ENCODE measurements at places on chromosomes 3 and 15.

GRCh38 chr15:85331655-85332285 is 48.6 kb upstream of the AKAP13 start:
- no peak for DNase-seq

DNA sequence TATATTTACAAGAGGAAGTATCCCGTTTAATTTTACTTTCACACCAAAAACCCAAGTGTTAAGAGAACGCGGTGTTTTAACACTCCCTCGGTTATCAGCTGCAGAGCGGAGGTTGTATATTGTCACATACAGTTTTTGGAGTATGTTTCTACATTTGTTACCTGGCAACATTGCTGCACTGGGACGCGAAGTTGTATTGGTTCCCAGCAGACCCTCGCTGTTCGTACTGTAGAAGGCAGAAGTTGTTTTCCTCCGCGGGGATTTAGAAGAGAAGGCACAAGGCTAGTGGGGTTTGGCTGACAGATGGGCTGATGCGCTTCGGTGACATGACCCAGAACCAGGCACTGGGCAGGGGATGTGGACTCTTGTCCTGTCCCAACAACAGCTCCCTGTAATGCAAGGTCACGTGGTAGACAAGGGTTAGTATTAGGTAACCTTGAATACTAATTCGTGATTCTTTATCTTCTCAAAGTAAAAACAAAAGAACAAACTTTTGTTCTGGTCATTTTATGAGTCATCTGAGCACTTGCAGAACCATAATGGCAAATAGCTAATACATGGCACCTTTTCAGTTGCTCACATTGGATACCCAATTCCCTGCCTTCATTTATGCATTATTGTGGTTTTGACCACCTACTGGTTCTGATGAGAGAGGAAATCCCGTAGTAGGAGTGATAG is 230.4 kb upstream of the BHLHE40 start:
- no peak for DNase-seq

DNA sequence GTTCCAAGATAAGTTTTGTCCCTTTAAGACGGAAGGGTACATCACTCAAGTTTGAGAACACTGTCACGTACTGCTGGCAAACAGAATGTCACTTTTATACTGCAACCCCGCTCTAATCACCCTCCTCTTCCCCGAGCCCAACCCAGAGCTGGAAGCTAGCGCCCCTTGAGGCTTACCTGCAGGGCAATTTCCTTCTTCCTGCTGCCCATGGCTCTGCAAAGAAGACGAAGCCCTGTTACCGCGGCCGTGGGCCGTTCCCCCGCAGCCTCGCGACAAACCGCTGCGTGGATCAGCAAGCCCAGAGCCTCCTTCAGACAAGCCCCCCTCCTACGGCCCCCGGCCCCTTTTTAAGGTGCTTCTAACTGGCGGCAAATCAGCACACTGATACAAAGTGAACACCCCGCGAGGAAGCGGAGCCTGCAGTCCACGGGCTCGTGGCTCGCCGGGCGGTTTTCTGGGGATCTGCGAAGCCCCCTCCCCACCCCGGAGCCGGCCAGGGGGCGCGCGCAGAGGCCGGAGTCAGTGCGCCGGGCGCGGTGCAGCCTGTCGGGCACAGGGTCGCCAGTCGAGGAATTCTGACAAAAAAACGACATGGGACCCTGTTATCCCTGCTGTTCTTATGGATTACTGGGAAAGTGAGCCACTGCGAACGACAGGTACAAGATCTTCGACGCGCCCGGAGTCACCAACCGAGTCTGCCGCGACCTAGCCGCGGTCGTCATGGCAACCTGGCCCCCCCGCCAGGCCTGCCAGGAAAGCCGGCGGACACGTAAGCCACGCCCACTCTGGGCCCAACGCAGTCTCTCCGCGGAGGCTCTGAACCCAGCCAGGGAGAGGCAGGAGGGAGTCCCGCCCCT is at the start of gene NME9:
NME9 (minus strand) TSS at position 725 of the 857 bp plus-strand sequence; CDS start at position 209, 516 bp downstream.
- peak; percentile 92 for DNase-seq

DNA sequence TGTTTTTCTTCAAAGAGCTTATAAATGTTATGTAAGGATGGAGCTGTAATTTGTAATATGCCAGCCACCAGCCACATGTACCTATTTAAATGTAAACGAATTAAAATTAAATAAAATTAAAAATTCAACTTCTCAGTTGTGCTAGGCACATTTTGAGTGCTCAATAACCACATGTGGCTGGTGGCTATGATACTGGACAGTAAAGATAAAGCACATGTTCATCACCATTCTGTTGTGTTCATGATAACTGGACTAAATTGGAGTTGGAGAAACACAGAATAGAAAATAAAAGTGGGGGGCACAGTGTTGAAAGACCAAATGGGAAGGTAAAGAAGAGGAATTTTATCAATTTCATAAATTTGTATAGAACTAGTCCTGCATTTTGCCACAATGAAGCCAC is 49.8 kb upstream of the DAZL start:
- DNase-seq: peak; percentile 29

GRCh38 chr3:178297199-178297598 is 239.0 kb upstream of the KCNMB2 start:
- DNase-seq: no peak

DNA sequence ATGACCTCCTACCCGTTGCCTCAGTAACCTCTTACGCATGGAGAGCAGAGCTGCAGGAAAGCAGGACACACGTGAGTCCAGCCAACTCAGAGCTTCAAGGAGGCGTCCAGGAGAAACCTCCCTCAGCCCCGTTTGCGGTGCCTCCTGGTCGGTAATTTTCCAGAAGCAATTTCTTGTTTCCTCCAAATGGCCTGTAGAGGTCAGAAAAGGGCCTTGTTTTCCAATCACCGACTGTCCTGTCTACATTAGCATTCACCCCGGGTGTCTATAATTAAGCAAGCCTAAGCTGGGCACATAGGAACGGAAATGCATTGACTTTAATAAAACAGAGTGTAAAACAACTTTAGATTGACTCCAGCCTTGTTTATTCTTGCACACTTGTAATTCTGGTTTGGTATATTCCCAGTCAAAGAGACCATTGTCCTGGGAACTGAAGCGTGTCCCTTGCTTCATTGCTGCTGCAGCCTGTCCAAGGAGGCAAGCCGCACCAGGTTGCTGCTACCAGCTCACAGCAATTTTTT is 836.2 kb downstream of the AGBL1 start:
- DNase-seq: peak; percentile 28

- DNase-seq: no peak
Measured at GRCh38 chr3:53092942-53093341, 37.3 kb downstream of the RFT1 start.

- DNase-seq: no peak
Measured at GRCh38 chr3:161673866-161674265, 177.3 kb downstream of the OTOL1 start.

DNA sequence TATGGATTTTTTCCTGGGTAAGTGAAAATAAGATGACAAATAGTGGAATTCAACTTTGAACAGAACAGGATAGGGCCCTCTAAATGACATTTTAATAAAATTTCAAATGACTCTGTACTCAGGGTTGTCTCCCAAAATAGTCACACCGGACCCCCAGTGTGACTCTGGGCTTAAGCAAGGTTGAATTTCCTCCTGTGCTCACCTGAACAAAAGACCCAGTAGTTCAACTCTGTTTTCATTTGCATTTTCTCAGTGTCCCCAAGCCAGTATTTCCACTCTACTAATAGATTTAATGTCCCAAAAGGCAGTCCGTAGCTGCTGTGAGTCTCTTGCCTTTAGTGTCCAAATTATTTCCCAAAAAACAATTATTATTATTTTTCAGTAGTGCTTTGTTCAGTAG is 296.6 kb downstream of the PLOD2 start:
- DNase-seq: no peak

- no peak for DNase-seq
Measured at GRCh38 chr3:107065094-107065861, 312.0 kb upstream of the CCDC54 start.

DNA sequence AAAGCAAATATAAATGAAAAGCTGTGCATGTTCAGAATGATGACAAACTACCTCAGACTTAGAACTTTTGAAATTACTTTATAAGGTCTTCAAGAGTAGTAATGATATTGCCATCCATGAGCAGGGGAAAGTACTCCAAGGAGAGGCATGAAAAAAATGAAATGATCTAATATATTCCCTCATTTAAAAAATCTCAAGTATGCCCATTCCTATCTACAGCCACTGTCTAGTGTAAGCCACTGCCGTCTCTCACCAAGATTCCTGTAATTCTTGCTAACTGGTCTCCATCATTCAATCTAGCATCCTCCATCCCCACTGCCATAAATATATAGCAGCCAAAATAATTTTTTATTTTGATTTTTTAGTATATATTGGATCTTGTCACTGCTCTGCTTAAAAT is 258.8 kb downstream of the PLOD2 start:
- DNase-seq: no peak

DNA sequence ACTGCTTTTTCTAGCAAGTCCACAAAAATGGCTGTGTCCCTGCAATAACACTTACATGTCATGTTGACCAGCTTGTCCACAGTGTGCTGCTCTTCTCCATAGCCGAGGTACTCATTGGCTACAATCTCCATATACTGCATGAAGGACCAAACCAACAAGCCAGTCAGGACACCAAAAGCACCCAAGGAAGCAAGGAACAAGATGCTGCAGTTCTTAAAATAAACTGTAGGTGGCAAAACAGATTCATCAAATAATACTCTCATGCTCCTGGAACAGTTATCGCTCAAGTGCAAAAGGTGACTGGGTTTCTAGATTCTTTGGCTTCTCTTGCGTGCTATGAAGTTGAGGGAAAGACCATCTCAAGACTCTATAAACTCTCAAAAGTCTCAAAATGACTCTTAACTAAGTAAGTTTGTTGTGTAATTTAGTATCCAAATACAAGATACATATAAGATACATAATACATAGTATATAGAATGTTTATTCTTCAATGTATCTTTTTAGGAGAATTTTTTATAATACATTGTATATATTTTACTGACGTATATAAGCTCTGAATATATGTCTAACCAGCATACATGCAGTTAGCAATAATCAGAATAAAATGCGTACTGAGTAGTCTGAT is 57.0 kb downstream of the NEK10 start:
- peak; percentile 76 for DNase-seq

- DNase-seq: no peak
Measured at GRCh38 chr15:101380146-101380545, 85.1 kb upstream of the SNRPA1 start.
